ENCODE measurements at places on chromosomes 7 and 10.

GRCh38 chr10:62779487-62780248, 24.9 kb upstream of the ADO start:
- DNase-seq, result peak; percentile 93

- peak; percentile 14 for DNase-seq
Observed at GRCh38 chr10:118595598-118596425, at the start of gene PRLHR. Gene PRLHR (minus strand): TSS chr10:118595648. CDS start chr10:118595244, 404 bp downstream.

- no peak for DNase-seq
Observed at GRCh38 chr10:60203993-60204618, 185.6 kb downstream of the ANK3 start.

DNA sequence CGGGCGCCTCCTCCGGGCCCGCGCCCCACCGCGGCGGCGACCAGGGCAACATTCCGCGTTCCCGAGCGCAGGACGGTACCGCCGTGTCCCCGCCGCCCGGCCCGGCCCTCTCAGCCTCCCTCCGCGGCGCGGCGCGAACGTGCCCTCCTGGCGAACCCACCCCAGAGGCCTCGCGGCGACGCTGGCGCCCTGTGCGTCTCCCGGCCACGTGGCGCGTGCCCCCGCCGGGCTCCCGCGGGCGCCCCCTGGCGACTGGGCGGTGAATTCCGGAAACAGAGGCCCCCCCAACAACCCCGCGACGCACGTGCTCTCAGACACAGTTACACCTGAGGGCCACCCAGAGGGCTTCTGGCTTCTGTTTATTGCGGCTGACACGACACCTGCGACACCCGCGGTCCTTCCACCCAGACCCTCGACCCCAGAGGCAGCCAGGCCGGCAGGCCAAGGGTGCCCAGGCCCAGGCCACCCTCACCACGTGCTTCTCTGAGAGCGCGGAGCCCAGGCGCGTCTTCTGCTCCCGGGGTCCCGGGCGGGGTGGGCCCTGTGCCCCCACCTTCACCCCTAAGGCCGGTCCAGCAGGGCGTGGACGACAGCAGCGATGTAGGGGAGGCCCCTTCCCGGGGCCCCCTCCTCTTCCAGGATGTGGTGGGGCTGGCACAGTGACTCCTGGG, at the start of gene SAP25:
Gene SAP25, minus strand, starts transcription at position 210 of the 671 bp plus-strand sequence. Its CDS starts 158 bp downstream, at position 52.
- DNase-seq, result no peak

Measured in stimulated activated CD4-positive, alpha-beta T cell treated with anti-CD3 and anti-CD28 coated beads, Interleukin-15, amount 100 ng/mL, for 24 hours (primary cell).